ENCODE measurements at places on chromosomes 3 and 15.

DNA sequence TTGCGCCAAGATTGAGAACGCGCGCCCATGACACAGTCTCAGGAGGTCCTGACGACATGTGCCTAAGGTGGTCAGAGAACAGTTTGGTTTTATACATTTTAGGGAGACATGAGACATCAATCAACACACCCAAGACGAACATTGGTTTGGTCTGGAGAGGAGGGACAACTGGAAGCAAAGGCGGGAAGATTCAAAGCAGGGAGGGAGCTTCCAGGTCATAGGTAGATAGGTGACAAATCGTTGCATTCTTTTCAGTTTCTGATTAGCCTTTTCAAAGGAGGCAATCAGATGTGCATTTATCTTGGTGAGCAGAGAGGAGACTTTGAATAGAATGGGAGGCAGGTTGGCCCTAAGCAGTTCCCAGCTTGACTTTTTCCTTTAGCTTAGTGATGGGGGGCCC, 828.4 kb upstream of the DPPA4 start:
- no peak for DNase-seq

DNA sequence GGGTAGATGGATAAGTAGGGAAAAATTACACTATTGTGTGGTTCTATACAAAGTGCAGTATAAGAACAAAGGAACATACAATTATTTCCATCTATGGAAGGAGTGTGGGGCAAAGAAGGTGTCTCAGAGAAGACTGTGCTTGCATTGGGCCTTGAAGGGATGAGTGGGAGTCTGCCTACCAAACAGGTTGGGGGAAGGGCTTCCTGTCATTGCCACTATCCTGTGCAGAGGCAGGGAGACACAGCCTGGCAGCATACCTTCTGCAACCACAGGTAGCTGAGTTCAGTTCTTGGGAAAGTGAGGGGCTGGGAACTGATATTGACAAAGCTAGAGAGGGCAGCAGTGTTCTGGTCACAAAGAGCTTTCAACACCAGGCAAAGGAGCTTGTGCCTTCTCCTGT, 3.4 kb downstream of the TIMP4 start:
- DNase-seq, result no peak

- DNase-seq, result no peak
Measured at GRCh38 chr3:122078235-122078935, 23.2 kb downstream of the CD86 start.

GRCh38 chr3:112489674-112490479, 9.4 kb downstream of the BTLA start:
- no peak for DNase-seq

GRCh38 chr3:112847692-112848091, 1.0 kb upstream of the CD200R1L start:
- DNase-seq, result no peak

DNA sequence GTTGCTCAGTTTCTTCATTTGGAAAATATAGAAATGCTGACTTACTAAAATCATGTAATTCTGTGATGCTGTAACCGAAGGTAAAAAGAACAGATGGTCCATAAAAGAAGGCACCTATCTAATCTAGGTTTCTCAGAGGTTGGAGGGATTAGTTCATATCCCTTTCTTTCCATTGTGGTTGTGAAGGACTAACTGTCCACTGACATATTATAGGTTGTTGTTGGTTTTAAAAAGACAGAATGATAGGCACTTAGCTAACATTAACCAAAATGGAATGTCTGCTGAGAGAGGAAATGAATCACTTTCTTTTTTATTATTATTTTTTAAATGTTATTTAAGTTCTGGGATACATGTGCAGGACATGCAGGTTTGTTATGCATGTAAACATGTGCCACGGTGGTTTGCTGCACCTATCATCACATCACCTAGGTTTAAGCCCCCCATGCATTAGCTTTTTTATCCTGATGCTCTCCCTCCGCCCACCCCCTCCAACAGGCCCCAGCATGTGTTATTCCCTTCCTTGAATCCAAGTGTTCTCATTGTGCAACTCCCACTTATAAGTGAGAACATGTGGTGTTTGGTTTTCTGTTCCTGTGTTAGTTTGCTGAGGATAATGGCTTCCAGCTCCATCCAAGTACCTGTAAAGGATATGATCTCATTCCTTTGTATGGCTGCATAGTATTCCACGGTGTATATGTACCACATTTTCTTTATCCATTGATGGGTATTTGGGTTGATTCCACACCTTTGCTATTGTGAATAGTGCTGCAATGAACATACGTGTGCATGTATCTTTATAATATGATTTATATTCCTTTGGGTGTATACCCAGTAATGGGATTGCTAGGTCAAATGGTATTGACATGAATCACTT, 45.8 kb downstream of the ALDH1A2 start:
- DNase-seq, result no peak

DNA sequence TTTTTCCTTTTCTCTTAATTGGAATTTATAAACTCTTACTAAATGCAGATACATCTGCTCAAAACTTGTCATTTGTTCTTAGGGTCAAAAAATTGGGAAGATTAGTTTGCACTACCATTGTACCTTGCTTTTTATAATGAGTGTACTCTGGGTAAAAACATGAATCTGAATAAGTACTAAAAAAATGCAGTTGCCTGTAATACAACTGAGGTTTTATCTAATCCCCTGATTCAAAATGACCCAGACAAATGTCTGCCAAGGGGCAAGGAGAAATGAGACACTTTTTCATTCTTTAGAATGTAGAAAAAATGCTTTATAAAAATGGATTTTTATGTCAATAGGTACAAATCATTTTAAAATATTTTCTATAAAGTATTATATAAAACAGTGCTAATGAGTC, 42.4 kb downstream of the RASA2 start:
- DNase-seq, result no peak

DNA sequence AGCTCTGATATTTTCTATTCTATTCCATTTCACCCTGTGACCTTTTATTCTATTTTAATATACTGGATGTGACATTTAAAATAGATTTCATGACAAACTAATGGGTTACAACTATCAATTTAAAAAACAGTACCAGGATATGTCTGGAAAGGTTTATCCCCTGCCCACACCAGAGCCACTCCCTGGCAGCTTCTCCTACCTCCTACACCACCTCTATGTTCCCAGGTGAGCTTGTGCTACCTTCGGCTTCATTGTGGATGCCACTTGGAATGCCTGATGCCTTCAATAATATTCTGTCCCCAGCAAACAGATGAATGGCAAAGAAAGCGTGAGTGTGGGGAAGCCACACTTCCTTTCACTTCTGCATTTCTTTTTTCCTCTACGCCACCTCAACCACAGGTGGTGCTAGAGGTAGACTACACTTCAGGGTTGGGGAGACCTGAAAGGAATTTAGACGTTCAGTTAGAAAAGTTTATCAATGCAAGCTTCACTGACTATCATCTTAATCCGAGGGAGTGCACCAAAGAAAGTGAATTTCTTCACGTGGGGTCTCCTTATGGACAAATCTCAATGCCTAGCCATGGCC, 213.0 kb downstream of the SSR3 start:
- no peak for DNase-seq

GRCh38 chr15:48170981-48171380, 7.1 kb downstream of the MYEF2 start:
- no peak for DNase-seq

GRCh38 chr3:75337226-75337900, 326.8 kb upstream of the FRG2C start:
- DNase-seq, result no peak

DNA sequence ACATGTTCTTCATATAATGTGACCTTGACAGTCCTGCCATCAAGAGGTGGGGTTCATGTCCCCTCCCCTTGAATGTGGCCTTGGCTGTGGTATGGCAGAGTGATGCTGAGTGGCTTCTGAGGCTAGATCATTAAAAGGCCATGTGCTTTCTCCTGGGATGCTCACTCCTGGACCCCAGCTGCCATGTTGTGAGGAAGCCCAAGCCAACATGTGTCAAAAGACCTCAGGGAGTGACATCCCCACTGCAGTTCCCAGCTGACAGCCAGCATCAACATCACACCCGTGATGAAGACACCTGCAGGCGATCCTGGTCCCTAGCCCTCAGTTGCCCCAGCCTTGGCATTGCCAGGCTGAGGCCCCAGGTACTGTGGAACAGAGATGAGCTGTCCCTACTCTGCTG, 36.6 kb downstream of the EBLN2 start:
- DNase-seq, result no peak

DNA sequence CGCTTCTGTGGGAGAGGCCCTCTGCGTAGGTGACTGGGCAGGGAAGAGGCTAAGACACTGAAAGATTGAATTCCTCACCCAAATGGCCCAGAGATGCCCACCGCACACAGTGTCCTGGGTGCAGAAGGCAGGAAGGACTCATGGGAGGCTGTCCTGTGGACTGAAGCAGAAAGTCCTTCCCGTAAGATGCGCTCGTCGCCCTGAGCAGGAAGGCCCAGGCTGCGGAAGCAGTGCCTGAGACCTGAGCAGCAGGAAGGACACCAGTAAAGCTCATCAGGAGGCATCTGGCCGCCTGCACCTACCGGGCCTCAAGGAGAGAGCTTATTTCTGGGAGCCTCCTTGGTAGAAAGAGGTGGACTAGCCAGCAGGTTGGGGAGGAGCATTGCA, 3.3 kb downstream of the PAK6 start:
- no peak for DNase-seq

DNA sequence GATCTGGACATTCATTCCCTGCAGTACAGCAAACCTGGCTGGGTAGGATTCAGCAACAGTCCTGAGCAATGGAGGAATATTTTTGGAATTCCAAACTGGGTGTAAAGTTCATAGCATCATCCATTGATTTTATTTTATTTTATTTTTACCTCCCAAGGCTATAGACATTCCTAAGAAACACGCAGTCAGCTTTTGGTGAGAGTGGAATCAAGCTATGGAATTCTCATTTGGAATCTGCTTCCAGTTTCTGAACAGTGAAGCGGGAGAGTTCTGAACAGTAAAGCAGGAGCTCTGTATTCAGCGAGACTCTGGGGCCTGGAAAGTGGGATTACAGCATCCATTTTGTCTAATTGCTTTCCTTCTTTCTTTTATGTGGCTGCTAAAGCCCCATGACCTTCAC, 1.4 kb upstream of the PDZRN3 start:
- DNase-seq, result no peak

- DNase-seq, result no peak
Measured at GRCh38 chr15:88717382-88718031, 78.7 kb downstream of the ISG20 start.

DNA sequence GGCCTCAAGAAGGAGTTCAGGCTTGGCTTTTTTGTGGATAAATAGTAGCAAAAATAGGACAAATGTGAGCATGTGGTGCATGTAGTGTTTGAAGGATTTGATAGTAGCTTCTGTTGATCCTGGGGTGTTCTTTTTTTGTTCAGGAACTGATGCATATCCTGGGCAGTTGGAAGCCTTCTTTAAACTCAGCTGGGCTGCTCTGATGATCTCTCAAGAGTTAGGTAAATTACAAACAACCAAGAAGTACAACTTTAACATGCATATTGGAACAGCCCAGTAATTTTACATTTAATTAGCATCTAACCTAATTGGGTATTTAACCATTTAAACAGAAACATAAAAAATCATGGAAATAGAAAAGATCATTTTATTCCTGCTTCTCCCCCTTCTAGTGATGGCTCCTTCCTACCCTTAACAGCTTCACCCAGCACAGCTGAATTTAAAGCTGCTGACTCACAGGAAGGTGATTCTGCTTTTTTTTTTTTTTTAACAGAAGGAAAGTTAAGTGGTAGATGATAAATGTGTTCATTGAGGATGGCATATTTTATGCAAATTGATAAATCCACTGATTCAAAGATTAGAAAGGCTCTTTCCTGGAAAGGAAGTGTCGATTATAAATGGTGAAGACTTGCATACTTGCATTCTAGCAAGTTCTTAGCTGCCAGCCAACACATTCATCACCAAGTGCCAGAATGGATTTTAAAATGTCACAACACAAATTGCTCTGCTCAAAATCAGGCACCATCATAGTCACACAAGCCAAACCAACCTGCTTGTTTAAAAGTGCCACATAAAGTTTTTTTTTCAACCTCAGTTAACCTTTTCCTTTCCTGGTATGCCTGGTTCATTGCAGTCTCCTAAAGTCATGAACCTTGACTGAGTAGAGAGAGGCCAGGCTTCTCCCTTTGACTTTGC, 20.0 kb downstream of the SLC35G2 start:
- no peak for DNase-seq

GRCh38 chr3:130377960-130378676, 32.6 kb downstream of the COL6A5 start:
- no peak for DNase-seq

DNA sequence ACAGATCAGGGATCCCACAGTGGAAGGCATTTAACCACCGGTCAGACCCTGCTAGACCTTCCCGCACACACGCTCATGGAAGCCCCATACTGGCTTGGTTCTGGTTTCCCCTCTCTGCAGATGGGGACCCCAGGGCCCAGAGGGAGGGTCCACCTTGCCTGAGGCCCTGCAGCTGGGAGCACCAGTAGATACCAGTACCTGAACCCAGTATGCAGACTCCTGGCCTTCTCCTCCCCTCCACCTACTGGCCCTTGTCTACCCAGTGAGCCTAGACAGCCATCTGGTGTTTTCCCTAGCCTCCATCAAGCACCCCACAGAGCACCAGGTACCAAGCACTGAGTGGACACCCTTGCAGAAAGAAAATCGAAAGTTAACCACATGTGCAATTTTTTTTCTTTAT, 65.1 kb downstream of the MEGF11 start:
- no peak for DNase-seq

GRCh38 chr3:12722226-12722625, 36.8 kb downstream of the TMEM40 start:
- DNase-seq, result no peak

- no peak for DNase-seq
Measured at GRCh38 chr3:122989856-122990575, 37.5 kb downstream of the SEMA5B start.

GRCh38 chr3:16468336-16469098, 45.0 kb downstream of the RFTN1 start:
- DNase-seq, result no peak

DNA sequence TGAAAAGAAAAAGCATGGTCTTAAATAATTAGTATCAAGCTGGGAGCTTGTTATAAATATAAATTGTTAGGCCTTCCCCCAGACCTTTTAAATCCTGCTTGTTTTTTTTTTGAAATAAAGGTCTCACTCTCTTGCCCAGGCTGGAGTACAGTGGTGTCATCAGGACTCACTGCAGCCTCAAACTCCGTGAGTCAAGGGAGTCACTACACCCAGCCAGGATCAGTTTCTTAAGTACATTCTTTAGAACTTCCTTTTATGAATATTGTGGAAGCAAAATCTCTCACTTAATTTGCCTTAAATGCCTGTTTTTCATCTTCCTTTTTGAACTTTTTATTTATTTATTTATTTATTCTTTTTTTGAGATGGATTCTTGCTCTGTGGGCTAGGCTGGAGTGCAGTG, 20.8 kb upstream of the DENND4A start:
- DNase-seq, result no peak

DNA sequence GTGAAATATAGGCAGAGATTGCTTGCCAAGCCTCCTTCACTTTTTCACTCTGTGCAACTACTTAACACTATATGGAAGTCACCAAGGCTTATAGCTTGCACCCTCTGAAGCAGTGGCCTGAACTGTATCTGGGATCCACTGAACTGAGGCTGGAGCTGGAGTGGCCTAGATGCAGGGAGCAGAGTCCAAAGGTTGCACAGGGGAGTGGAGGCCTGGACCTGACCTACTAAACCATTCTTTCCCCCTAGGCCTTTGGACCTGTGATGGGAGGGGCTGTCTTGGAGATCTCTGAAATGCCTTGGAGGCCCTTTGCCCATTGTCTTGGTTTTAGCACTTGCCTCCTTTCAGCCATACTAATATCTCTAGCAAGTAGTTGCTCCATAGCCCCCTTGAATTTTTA, 57.5 kb downstream of the P2RY1 start:
- no peak for DNase-seq
